ENCODE measurements at places on chromosomes 2 and 18.

- no peak for DNase-seq
These were observed 67.1 kb downstream of the ZBTB7C start for GRCh38 chr18:48342125-48342524.

- DNase-seq = no peak
These were observed 753.6 kb upstream of the TMEFF2 start for GRCh38 chr2:192948316-192948715.

- DNase-seq = no peak
These were observed 28.9 kb downstream of the SPIRE1 start for GRCh38 chr18:12628706-12629702.

GRCh38 chr2:119485336-119486110 is 38.8 kb downstream of the SCTR start:
- DNase-seq = no peak

- DNase-seq = no peak
These were observed 40.9 kb upstream of the ATP6V1B1 start for GRCh38 chr2:70894765-70895164.

- DNase-seq = no peak
These were observed 21.9 kb downstream of the NEMP2 start for GRCh38 chr2:190512539-190513095.

DNA sequence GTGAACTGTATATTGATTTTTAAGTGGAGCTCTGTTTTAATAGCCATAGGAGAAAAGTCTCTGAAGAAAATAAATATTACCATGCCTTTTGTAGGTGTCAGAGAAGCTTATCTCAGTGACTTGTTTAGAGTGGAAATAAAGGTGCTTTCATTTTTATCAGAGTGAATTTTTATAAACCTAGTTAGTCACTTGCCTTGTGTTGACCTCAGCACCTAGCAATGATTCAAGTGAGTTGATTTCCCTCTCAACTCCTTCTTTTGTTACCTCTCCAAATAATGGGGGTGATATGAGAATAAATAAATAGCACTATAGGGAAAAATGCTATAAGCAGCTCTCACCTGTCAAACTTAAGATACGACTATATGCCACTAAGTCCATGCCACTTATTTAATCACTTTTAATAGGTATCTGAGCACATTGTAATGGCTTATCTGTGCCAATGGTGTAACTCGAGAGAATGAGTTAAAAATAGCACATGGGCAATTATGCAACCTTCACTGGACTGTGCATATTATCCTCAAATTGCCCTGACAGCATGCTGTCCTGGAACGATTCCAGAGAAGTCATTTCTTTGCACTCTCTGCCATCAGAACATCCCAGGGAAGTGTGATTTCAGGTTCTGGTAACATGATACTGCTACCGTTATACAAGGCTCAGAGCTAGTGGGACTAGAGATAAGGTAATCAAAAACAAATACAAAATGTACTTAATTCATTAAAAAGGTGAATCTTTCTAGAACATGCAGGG is 290.8 kb downstream of the CCDC85A start:
- no peak for DNase-seq

DNA sequence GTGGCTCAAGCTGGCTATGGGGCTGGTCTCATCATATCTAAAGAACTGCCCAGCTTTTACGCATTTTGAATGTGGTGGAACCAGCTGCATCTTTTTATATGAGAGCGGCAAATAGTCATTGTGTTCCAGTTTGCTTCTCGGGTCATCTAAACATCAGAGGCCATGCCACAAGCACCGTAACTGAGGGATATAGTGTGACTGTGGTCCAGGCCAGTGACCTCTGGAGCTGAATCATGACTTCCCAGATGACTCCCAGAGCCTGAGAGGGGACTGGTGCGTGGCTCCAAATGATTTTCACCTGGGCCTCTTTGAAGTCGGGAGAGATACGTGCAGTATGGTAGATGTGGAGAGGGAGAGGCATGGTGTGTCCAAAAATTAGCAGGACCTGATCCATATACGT is 271.0 kb downstream of the NEDD4L start:
- no peak for DNase-seq

DNA sequence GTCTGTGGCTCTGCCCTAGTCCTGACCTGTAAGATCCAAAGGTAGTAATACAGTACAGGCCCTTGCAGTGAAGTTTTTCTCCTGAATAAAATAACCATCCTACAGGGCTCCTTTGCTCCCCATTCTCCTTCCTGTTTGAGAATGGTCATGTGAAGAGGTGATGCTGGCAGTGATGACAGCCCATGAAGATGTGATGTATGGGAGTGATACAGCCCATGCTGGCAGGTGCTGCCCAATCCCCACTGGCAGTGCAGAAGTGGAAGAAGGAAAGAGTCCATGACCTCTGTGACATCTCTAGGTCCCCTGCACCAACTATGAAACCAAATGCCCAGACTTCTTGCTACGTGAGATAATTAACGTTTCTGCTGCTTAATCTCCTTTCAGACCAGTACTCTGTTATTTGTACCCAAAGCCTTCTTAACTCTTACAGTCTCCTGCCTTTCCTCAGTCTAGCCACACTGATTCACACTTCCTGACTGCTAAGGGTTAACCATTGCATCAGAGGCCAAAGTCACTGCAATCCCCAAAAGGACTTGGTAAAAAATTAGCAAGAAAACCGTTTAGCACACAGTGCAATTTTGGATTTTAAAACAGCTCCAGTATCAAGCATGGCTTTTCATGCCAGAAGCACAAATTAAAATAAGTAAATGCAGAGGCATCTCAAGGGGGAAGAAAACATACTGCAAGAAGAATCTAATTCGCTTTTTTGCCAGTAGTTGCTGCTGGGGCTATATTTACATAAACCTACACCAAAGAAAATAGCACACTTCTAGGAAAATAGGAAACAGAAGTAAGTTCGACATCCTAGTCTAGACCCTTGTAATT is 98.0 kb downstream of the STK39 start:
- no peak for DNase-seq

DNA sequence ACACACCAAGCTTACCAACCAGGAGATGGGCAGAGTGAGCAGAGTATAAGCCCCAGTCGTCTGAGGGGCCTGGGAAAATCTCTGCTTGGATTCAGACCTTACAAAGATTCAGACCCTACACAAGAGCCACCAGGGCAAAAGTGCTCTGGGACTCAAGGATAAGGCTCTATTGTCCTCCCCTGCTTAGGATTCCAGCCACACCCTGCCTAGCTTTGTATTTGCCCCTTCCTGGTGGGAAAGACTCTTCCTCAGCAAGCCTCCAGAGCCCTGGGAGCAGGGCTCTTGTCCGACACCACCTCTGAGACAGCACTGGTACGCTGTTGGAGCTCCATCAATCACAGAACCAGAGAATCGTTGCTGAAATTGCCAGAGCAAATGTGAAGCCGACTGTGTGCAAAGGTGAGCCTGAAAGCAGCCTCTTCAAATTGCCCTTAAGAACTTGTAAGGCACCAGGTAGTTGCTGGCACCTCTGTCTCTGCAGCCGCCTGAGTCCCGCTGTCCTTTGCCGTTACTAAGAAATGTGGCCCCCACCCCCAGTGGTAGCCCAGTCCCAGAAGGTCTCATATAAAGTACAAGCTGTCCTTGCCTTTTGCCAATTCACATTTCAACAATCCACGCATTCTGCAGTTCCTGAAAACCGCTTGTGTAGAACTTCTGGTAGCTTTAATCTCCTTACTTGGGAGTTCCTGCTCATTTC is 148.7 kb downstream of the CTIF start:
- no peak for DNase-seq

DNA sequence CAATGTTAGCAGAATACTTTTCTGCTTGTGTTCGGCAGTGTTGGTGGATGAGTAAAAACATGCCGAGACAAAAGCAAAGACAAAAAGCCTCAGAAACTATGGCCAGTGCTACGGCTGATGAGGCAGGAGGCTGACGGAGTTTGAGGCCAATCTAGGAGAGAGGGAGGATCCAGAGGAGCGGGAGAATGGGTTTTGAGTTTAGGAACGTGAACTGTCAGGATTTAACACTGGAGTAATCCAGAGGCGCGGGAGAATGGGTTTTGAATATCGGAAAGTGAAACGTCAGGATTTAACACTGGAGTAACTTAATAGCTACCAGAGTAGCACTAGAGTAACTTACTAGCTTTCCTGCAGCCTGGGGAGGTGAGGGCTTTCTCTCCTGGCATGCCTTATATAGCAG is 37.4 kb downstream of the LYPD6B start:
- DNase-seq = no peak

GRCh38 chr2:15908371-15908770 is 32.0 kb upstream of the MYCN start:
- no peak for DNase-seq

- DNase-seq = no peak
These were observed 90.1 kb downstream of the TCF4 start for GRCh38 chr18:55497825-55498403.

- no peak for DNase-seq
These were observed 60.2 kb downstream of the MYT1L start for GRCh38 chr2:2270808-2271415.

GRCh38 chr2:216107760-216108159 is 1.4 kb upstream of the XRCC5 start:
- no peak for DNase-seq

DNA sequence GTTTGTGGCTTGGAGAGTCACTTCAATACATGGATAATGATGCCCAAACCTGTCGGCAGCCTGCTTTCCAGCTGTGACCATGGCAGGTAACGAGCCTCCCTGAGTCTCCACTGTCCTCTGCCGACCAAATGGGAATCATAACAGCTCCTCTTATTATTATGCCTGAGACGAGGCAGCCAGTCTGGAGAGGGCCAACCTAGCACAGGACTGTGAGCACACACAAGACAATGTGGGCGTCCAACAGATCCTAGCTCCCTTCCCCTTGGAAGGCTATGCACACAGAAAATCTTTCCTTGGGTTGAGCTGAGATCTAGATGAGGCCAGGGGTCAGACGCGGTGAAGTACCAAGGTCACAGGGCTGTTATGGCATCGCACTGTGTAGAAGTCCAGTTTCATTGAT is 890 bp upstream of the SLC4A3 start:
- no peak for DNase-seq

GRCh38 chr2:36441816-36442215 is 86.2 kb downstream of the CRIM1 start:
- DNase-seq = no peak

- no peak for DNase-seq
These were observed 9.9 kb downstream of the EMILIN2 start for GRCh38 chr18:2856547-2857170.

- DNase-seq = peak; percentile 80
These were observed 35.2 kb upstream of the GPD2 start for GRCh38 chr2:156400706-156401678.

GRCh38 chr2:54524226-54524991 is 68.3 kb downstream of the SPTBN1 start:
- peak; percentile 61 for DNase-seq

DNA sequence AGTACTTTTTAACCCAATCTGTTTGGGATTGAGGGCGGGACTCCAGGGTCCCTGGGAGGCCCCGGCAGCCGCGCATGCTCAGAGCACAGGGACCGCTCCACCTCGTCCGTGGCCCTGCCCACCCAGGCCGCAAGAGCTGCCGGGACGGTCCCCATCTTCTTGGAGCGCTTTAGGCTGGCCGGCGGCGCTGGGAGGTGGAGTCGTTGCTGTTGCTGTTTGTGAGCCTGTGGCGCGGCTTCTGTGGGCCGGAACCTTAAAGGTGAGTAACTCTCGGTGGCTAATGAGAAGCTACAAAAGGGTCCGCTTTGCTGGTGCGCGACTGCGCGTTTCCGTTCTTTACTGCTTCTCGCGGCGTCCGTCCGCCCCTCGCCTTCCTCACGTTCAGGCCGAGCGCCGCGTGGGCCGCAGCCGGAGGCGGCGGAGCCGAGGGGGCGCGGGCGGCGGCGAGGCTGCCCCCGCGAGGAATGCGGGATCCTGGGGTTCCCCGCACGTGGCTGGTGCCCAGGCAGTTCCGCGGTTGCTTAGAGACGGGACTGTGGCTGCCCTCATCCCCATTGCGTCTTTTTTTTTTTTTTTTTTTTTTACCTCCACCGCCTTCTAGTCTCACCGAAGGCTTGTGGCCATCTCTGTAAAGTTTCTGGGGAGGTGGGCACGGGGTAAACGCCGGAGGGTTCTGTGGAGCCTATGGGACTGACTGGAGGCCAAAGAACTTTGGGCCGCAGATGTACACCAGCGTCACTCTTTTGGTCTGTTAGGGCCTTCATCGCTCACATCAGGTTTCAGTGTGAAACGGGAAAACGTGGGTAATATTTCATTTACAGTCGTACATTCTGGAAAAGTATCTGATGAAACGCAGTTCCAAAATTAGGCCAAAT is at the start of gene SSB:
Gene SSB (plus strand): TSS at position 154 of the 875 bp plus-strand sequence. CDS start 2,090 bp downstream, outside the sequence.
- DNase-seq = peak; percentile 94

- DNase-seq = no peak
These were observed 707.9 kb upstream of the ID2 start for GRCh38 chr2:7973801-7974480.

- no peak for DNase-seq
These were observed 29.1 kb downstream of the EMX1 start for GRCh38 chr2:72946466-72946865.

GRCh38 chr2:65974067-65974723 is 460.7 kb upstream of the MEIS1 start:
- DNase-seq = no peak

GRCh38 chr2:48406794-48407349 is 123.1 kb upstream of the STON1 start:
- DNase-seq = no peak

- no peak for DNase-seq
These were observed 172.3 kb downstream of the CDH2 start for GRCh38 chr18:28004606-28005005.

DNA sequence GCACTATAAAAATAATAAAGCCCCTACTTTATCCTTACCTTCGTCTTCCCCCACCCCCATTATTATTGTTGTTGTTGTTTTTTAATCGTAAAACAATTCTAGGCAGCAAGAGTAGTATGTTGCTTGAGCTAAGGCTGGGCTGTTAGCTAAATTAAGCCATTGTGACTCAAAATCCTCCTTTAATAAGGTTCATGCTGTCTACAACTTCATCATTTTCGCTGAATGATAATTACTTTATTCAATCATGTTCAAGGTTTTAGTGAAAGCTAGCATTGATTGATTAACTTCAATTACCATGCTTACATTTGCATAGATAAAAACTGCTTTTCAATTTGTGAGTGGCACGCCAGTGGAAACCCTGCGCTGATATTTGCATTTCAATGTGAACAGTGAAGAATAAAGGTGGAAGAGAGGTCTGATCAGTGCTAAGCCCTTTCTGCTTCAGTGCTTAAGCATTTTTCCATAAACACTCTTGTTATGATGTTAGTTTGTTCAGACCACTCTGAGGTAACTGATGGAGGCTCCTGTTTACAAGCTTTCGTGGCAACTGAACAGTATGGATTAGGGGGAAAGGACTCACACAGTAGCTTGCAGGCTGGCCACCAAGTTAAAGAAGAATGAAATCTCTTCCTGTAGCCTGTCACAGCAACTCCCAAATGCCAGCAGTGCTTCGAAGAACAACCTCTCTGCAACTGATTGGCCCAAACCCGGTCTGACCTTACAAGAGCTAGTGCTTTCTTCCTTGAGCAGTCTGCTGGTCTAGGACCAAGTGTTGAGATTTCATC is 156.8 kb downstream of the GPD2 start:
- no peak for DNase-seq

- no peak for DNase-seq
These were observed 128.2 kb downstream of the SS18 start for GRCh38 chr18:25962176-25962575.

GRCh38 chr2:134290358-134290757 is 36.5 kb downstream of the MGAT5 start:
- peak; percentile 63 for DNase-seq

Measured in GM06990 (cell line).